Activated naive CD8-positive, alpha-beta T cell treated with anti-CD3 and anti-CD28 coated beads for 36 hours (primary cell): ENCODE measurements at places on chromosomes 7 and 10. TPM values are rescaled to one million over a fixed set of nuclear protein-coding genes. Genes with fewer than 3 reads are reported as not detected.

STEAP4 gene
- total RNA-seq: not detected

MKX gene
- 1.1 TPM for total RNA-seq

GRCh38 chr10:11285171-11285570, 267.5 kb downstream of the CELF2 start:
- DNase-seq: no peak

GRCh38 chr7:69367780-69368179, 230.5 kb upstream of the AUTS2 start:
- no peak for DNase-seq

SPDYE1 gene
- not detected for total RNA-seq

DNA sequence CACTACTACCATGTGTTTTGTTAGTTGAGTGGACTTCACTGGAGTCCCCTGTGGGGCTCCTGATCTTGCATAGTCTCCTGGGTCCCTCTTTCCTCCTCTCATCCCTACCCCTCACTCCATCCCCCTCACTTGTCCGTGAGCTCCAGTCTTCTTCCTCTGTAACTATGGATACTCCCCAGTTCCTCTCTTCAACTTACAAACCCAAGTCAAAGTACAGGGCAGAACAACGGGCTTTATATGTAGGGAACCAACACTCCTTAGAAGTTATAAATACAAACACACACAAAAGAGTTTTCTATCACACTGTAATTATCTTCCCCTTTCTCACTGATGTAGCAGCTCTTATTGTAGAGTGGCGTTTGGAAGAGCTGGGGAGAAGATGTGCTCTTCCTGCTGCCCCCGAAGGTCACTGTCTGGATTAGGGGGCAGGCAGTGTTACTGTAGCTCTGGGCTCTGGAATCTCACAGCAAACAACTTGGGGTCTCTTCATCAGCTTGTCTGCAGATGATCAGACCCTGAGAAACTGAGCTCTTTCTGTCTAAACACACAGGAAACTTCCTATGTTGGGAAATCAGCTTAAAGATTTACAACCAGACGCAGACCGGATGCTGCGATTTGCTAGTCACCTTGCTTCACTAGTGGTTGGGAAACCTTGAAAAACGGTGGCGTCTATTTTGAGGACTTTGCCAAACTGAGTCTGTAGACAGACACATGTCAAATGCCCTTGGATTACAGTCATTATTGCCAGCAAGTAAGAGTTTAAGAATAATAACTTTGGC, 13.6 kb downstream of the SNX10 start:
- no peak for DNase-seq

DNA sequence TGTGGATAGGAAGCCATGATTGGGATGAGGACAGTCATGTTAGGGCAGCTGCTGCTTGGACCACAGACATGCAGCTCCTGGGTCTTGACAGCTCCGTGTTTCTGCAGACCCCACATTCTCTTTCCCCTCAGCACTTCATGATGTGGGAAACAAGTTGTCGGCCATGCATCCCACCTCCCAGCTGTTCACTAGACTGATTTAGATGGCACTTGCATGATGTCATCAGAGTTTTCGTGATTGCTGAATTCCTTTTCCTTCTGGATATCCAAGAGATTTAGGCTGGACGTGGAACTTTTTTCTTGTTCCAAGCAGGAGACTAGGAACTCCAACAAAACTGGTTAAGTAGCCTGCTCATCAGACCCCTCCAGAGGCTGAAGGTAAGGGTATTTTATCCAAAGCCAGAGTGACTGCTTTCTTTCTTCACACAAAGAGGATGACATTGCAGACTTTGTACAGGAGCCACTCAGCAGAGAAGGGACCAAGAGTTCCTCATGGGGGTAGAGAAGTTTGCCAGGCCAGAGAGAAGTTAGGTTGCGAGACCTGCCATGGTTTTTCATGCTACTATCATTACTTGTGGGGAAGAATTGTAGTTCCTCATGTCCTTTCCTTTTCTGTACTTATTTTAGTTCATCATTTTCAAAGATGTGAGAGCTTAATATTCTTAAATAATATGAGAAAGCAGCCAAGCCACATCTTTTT, 117.7 kb upstream of the GJD4 start:
- no peak for DNase-seq

- DNase-seq: no peak
These were observed 2.8 kb downstream of the CALHM3 start for GRCh38 chr10:103476046-103476768.

DOCK4 gene
- 0.29 TPM for total RNA-seq

- DNase-seq: no peak
These were observed 62.6 kb downstream of the RNF32 start for GRCh38 chr7:156703209-156703608.

RARRES2 gene
- not detected for total RNA-seq

UPK3BL2 gene
- 6.4 TPM for total RNA-seq

METTL27 gene
- total RNA-seq: 0.40 TPM

CADPS2 gene
- not detected for total RNA-seq

- no peak for DNase-seq
These were observed 48.3 kb downstream of the NOD1 start for GRCh38 chr7:30430276-30430675.

- no peak for DNase-seq
These were observed 15.8 kb downstream of the PLEKHA1 start for GRCh38 chr10:122390271-122390670.

NODAL gene
- total RNA-seq: not detected

DNA sequence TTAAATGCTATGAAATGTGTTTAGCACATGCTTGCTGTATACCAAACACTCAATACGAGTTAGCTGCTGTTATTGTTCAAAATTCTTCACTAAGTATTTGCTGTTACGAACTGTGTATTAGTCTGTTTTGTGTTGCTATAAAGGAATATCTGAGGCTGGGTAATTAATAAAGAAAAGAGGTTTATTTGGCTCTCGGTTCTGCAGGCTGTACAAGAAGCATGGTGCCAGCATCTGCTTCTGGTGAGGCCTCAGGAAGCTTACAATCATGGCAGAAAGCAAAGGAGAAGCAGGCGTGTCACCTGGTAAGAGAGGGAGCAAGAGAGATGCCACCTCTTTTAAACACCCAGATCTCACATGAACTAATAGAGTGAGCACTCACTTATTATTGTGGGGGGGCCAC, 1.6 kb downstream of the UBE2D4 start:
- DNase-seq: no peak

DNA sequence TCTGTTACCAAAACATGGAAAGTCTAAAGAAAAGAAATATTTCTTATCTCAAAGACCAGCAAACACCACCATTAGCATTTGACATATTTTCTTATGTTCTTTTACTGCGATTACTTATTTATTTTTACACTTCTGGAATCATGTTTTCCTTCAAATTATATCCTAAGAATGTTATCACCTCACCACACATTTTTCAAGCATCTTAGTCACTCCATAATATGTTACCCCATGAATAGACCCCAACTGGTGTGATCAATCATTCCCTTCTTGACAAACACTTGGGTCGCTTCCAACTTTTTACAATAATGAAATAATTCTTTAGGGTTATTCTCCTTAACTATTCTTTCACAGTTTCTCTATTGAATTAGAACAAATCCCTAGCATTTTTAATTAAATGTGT, 67.4 kb downstream of the AMPH start:
- DNase-seq: no peak

DNA sequence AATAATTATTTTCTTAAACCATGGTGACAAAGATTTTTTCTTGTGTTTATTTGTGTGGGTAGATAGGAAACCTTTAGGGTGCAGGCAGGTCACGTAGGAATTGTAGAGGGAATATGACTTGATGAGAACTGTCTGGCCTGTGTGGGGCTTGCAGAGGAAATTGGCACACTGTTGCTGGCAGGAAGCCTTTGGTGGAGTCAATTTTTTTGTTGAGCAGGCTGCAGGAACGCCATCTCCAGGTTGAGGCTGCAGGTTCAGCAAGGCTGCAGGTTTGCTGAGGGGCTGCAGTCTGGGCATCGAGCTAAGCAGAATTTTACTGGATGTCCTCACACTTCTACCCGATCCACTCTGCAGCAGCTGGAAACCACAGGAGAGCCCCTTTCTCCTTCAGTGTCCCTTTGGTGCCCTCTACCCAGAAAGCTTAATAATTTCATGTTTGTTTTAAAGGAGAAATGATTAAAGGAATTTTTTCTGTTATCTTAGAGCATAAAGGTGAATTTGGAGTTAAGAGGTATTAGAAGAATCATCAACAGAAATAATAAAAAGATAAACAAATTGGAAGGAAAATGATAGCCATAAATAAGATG, 37.0 kb downstream of the TBC1D12 start:
- no peak for DNase-seq

TSPAN33 gene
- total RNA-seq: 19.5 TPM

DNA sequence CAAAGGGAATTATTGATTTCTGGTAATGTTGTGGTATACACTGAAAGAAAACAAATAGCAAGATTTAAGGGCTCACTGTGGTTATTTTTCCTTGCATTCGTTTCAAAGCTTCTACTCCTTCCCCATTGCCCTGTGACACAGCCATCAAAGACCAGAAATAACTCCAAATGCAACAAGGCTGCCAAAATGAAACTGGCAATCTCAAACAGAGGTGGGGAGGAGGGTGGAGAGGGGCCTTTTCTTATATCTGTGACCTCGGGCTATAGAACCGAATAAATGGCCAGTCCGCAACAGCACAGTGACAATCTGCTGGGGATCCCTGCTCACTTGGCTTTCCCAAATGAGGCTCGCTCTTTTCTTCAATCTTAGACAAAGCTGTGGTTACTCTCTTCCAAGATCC, 17.4 kb upstream of the SPOCK2 start:
- DNase-seq: no peak

NCF1 gene
- total RNA-seq: 2.5 TPM

- DNase-seq: no peak
These were observed 792.0 kb downstream of the TYW1 start for GRCh38 chr7:67788669-67789068.

DNA sequence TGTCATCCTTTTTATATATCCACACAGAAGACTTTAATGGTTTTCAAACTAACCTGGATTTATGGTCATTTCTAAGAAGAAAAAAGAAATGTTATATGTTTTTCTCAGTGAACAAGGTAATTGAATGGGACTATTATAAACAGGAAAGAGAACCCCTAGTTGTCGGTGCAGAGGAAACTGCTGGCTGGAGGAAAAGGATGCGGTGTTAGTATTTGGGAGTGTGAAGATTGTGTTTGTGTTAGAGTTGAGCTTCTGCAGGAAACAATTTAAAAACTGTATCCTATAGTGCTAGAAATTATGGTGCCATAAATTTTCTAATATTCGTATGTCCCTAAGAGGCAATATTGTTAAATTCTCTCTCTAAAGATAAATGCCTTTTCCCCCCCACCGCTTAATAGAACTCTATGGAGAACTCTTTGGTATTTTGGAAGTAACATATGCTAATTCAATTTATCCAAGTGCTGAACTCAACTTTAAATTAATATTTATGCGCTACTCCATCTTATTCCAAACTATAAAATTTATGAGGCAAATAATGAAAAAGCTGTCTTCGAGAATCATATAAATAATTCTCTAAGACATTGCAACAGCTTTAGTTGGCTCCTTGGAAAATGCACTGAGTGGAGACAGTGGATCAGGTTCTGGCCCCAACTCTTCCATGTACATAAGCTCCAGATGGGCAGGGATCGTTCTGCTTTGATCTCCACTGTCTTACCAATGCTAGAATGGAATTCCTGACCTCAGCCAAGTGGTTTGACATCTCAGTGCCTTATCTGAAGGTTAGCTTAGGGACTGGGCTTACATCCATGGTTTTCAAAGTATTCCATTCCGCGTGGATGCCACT, 5.6 kb downstream of the BZW2 start:
- no peak for DNase-seq

DNA sequence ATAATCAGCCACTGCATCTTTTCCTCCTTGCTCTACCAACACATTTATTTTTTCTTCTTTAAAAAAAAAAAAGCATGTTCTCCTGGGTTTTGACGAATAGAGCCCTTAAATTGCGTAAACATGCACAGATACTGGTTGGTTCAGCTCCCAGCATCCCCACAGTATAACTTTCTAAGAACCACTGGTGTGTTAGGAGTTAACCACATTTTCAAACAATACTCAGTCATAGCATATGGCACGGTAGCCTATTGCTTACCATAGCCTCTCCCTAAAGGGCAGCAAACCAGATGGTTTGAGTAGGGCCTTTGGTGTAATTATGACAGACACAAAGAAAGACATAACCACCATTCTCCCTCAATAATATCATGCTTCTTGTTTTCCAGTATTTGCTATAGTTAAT, 145.0 kb downstream of the LRRC4 start:
- no peak for DNase-seq

LIPM gene
- not detected for total RNA-seq

SAMD9L gene
- total RNA-seq: 18.6 TPM

DNA sequence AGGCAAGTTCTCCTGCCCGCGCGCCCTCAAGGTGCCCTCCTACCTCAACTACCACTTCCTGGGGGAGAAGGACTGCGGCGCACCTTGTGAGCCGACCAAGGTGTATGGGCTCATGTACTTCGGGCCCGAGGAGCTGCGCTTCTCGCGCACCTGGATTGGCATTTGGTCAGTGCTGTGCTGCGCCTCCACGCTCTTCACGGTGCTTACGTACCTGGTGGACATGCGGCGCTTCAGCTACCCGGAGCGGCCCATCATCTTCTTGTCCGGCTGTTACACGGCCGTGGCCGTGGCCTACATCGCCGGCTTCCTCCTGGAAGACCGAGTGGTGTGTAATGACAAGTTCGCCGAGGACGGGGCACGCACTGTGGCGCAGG, 1.4 kb downstream of the FZD1 start:
- DNase-seq: no peak
